Stimulated activated CD8-positive, alpha-beta memory T cell treated with anti-CD3 and anti-CD28 coated beads, Interleukin-15, amount 100 ng/mL, for 1 hour (primary cell): ENCODE measurements at places on chromosomes 1 and 21.
A peak's percentile ranks its signal among the peaks of the same experiment; 100 is the strongest.

DNA sequence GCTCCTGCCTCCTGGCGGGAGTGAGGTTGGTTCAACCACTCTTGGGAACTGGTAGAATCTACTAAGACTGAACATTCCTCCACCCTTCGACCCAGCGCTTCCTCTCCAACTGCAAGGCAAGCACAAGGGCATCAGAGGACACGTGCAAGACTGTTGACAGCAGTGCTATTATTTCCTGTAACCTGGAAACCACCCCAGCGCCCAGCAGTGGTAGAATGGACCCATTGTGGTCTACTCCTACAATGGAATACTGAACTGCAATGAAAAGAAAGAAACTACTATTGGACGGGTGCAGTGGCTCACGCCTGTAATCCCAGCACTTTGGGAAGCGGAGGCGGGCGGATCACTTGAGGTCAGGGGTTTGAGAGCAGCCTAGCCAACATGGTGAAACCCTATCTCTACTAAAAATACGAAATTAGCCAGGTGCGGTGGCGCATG, 33.0 kb upstream of the TARDBP start:
- no peak for DNase-seq

- no peak for DNase-seq
Observed at GRCh38 chr1:231176421-231176820, 14.6 kb downstream of the TRIM67 start.

DNA sequence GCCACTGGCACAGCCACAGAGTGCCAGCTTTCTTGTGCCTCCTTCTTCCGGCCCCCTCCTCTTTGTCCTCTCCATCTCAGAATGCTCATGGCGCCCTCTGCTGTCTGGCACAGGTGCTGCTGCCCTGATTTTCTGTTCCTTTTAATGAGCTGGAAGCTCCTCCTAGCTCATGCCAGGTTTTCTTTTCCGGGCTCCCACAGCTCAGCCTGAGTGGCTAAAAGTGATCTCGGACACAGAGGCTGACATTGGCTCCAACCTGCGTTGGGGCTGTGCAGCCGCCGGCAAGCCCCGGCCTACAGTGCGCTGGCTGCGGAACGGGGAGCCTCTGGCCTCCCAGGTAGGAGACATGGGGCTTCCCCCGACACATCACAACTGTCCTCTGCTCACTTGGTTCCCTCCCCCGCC, 18.7 kb downstream of the CNTN2 start:
- peak; percentile 48 for DNase-seq

GRCh38 chr1:68495968-68496679, 758 bp downstream of the DEPDC1 start:
- DNase-seq, result no peak

DNA sequence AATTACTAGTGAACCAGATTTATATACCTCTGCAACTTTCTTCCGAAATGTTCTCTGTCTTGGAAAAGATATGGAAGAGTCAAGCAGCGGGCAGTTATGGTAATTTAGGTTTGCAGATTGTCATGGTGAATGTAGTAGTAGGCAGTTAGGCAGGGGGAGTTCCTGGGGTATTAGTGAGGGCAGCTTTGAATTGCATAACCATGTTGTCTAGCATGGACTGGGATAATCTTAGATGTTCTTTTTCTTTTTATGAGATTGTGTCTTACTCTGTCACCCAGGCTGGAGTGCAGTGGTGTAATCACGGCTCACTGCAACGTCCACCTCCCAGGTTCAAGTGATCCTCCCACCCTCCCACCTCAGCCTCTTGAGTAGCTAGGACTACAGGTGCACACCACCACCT, 25.0 kb downstream of the MACF1 start:
- DNase-seq, result no peak

- no peak for DNase-seq
Observed at GRCh38 chr1:97137862-97138514, 416.4 kb downstream of the PTBP2 start.

GRCh38 chr1:45412899-45413298, 72.7 kb upstream of the MUTYH start:
- no peak for DNase-seq

GRCh38 chr21:35585155-35585554, 475.2 kb downstream of the SETD4 start:
- no peak for DNase-seq
